GM12892 (cell line): ENCODE measurements at places on chromosomes 1 and 21.

DNA sequence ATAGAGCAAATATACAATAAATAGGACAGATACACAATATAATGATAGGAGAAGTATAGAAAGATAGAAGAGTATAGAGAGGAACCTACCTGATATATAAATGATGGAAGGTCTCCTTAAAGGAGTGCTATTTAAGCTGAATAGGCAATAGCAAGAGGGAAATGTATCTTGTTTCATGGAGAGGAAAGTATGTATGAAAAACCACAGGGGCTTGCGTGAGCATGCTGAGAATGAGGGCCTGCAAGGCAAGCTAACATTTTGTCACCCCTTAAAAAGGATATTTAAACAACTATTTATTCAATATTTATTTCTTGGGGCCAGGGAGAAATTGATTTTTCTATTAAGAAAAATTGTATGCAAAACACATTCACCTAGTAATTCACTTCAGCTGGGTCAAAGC, 150.9 kb upstream of the ZRANB2 start:
- no peak for DNase-seq

- DNase-seq, result no peak
Observed at GRCh38 chr1:159955456-159955855, 1.4 kb upstream of the SLAMF9 start.

GRCh38 chr1:100034470-100034869, 64.7 kb downstream of the SLC35A3 start:
- DNase-seq, result no peak

DNA sequence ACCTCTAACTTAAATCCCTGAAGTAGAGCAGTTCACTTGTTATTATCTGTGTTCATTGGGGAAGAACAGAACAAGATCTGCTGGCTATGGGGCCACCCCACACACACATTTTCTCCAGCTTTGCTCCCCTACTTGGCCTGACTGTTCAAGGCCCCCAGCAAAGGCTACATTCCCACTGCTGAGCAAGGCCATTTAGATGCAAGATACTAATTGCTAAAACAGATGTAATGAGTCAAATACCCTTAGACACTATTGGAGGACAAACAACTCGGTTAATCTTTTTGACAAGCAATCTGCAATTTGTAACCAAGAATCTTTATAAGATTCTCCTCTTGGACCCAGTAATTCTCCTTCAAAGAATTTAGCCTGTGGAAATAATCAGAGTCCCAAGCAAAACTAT, 67.7 kb downstream of the NAV1 start:
- no peak for DNase-seq

GRCh38 chr1:199687321-199687720, 340.2 kb upstream of the NR5A2 start:
- DNase-seq, result no peak

- no peak for DNase-seq
Observed at GRCh38 chr21:36640721-36641244, 58.1 kb upstream of the SIM2 start.

- no peak for DNase-seq
Observed at GRCh38 chr21:45488931-45489721, 53.1 kb downstream of the SLC19A1 start.
